ENCODE measurements at places on chromosomes 12 and 14.

GRCh38 chr12:6341417-6342139 lies at the start of gene TNFRSF1A:
TNFRSF1A (minus strand) TSS chr12:6342076; CDS start chr12:6341814, 262 bp downstream.
- DNase-seq, result peak; percentile 86

DNA sequence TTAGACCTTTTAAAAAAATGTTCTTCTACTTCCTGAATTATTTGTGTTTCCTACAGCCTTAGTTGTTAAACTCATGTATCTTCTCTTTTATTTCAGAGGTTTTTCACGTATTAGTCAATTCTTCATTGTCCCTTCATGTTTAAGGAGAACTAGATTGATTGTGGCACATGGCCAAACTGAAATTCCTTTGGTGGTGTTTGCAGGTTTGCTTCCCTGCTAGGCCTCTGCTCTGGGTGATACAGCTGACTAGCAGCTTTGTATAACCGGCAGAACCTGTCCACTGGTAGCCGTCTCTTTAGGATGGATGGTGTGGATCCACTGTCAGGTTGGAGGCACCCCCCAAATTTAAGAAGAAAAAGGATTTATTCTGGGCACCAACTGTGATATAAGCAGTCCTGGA lies 262.1 kb downstream of the FBXL14 start:
- DNase-seq, result no peak

- no peak for DNase-seq
These were observed 14.0 kb downstream of the OR6S1 start for GRCh38 chr14:20627346-20628027.

DNA sequence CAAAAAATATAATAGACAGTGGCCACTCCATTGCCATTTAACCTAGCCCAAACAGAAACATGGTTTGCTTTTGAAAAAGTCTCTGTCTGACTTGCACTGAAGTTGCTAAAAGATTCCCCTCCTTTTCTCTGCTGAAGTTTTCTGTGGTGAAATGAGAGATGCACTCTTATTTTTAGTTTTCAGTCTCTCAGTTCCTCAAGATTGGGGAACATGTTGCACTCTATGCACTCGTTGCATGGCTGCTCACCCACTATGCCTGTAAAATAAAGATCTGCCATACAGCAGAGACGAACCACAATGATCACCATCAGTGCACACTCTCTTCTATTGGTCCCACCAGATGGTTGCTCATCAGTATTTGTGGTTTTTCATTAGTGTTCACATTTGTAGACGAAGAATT lies 13.1 kb upstream of the DAAM1 start:
- DNase-seq, result peak; percentile 29

DNA sequence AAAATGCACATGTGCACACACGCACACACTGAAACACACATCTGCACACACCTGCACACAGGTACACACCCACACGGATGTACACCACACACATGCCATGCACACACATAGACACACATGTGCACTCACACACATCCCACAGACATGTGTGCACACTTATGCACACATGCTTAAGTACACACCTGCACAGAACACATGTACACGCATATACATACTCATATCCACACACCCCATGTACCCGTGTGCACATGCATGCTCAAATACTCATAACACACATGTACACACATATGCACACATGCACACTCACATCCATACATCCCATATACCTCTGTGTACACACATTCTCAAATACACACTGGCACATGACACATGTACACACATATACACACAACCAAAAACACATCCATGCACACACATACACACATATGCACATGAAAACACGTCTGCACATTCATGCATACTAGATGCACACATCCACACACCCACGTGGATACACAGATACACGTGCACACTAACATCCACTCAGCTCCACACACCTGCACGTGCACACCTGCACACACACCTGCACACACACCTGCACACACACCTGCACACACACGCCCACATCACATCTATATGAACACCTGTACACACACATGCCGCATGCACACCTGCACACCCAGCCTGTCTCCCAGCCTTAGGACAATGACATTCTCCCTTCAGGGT lies 336.7 kb downstream of the ADGRD1 start:
- DNase-seq, result no peak

- DNase-seq, result no peak
These were observed 4.8 kb downstream of the MED6 start for GRCh38 chr14:70595443-70596185.

DNA sequence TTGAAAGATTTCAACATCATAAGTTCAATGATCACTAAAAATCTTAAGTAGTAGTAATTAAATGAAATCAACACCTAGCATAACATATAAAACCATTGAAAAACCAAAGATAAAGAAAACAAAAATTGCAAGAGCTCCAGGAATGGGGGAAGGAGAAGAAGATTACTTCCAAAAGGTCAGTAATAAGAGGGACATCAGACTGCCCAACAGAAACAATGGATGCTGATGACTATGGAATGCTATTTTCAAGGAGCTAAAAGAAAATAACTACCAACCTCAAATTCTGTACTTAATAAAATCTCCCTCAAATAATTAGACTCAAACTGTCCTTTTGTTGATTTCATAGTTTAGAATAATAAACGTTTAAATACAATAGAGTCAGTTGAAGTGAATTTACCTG lies 314.5 kb upstream of the LMO3 start:
- DNase-seq, result no peak

DNA sequence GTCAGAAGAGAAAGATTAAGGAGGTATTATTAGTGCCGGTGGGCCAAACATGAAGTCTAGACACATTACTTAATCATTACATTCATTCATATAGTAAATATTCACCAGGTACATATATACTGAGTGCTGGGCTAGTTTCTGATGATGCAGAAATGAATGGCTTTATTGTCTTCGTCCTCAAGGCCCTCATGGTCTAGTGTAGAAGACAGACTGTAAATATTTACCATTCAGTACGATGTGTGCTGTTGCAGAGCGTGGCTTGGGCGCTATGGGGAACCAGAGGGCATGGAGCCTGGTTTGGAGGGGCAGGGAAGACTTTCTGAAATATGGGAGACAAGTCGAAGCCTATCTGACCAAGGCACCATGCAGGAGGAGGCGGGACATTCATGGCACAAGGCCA lies 37.0 kb upstream of the TCL1B start:
- DNase-seq, result no peak

- peak; percentile 53 for DNase-seq
These were observed 66.8 kb upstream of the RFLNA start for GRCh38 chr12:124227951-124228711.

DNA sequence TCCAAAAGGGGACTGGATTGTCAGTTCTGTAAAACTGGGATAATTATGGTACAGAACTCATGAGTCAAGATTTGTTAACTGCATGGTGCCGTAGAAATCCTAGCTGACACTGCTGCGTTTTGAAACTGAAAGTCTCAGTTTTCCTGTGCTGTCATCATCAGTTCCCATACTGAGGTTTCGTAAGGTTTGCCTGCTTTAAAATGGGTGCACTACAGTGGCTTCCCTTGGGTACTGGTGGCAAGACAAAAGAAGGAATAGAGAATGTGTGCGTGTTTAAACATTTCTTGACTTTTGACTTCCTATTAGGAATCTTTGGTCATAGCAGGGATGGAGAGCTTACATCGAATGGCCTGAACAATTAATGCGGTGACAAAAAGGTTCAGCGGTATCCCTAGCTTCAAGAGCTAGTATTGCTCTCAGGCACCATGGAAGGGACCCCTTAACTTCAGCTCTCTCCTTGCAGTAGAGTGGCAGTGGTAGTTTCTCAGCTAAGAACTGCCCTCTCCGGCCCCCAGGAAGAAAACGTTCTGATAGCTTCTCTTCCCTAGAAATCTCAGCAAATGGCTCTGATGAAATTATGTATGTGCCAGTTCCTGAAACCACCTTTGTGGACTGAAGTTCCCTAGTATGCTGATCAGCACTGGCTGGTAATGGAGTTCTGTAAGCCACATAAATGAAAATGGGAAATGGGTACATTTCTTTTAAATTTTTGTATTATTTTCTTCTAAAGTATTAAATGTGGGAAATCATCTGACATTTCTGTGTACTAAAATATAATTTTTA lies 28.9 kb downstream of the ANO6 start:
- DNase-seq, result peak; percentile 86

DNA sequence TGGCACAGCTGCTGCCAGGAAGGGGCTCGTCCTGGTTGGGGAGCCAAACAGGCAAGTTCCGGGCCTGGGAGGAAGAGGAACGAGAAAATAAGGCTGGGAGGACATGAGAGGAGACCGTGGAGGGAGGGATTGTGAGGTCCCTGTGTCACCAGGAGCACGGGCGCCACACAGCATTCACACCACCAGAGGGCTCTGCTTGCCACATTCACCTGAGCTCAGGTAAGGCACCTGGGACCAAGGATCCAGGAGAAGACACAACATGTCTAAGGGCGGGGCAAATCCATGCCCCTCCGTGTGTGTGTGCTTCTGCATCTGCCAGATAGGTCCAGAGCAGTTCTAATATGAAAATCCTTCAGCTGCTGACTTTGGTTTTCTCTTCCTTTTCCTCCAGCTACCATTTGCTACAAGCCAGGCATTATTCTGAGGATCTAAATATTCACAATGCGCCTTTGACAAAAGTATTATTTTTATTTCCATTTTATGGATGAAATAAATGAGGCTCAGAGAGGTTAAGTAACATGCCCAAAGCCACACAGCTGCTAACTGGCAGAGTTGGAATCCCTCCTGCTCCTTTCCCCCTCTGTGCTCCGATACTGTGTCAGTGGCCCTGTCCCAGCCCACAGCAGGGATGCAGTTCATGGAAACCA lies 14.6 kb downstream of the RAPGEF3 start:
- DNase-seq, result no peak

All from MV-4-11 (cell line).